ENCODE measurements at places on chromosomes 6 and 20.

- DNase-seq: no peak
Measured at GRCh38 chr6:7432391-7433120, 42.9 kb downstream of the RIOK1 start.

GRCh38 chr6:84016029-84016428, 17.5 kb upstream of the MRAP2 start:
- no peak for DNase-seq

DNA sequence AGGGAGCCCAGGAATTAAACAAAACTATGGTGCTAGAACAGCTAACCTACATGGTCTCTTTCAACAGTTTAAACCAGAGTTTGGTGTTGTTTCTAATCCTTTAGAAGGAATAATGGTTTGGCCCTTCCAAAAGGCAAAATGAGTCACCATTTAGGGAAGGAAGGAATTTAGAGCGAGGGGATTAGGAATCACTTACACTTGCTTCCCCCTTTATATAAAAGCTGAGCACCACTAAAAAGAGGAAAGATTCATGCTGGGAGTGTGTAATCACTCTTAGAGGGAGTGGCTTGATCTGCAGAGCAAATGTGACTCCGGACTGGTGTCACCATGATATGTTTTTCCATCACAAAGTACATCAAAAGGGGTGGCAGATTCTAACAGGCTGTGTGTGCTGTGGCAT, 63.6 kb downstream of the F13A1 start:
- no peak for DNase-seq

GRCh38 chr6:103672169-103672568, 1187.5 kb downstream of the HACE1 start:
- no peak for DNase-seq
